ENCODE measurements at places on chromosomes 6 and 20.

GRCh38 chr6:149457316-149457884, 27.4 kb downstream of the ZC3H12D start:
- DNase-seq, result no peak

GRCh38 chr6:108841377-108841855, 6.8 kb upstream of the ARMC2 start:
- DNase-seq, result no peak

DNA sequence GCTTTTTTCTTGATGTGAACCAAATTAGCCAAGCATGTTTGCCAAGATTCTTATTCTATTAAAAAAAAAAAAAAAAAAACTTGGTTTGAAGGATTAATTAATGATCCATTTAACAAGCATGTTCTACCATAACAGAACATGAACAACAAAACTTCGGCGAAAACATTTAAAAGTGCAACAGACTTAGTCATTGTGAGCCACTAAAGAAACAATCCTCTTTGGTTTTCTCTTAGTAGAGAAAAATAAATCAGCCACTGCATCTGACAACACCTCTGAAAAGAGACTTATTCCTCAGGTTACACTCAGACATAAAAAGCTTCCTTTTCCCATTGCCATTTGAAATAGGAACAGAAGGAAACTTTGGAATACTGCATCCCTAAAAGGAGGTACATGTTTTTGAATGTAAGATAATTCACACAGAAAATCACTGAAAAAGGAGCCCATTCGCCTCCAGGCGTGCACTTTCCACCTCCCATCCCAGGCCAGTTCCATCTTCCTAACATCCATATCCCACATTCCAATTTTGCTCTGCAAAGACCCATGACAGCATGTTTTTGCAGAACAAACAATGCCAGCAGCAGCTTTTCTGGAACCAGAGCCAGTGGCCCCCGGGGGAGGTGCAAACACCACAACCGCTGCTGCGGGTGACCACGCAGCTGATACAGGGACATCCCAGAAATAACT, 79.5 kb downstream of the ZMYND8 start:
- DNase-seq, result peak; percentile 34

DNA sequence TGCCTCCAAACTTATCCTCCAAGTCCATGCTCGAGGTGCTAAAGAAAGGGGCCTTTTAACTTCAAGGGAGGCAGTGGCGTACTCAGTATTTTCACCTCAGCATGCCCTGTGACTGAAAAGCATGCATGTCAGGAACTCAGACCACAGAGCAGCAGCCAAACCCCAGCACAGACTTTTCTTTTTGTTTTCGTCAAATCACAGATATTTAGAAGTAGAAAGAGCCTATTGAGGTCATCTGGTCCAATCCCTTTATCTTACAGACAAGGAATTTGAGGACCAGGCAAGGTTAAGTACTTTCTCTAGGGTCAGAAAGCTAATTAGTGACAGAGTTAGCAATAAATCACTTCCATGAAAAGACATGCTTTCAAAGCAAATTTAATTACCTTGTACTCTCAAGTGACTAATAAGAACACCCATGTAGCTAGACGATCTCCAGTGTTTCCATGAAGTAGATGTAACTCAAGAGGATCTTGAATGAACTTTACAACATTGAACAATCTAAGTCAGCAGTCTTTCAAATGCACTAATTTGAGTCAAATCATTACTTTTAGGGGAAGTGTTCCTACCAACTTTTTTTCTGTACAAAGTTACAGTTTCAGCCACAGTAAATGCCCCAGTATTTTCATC, 35.9 kb downstream of the MOXD1 start:
- DNase-seq, result no peak

DNA sequence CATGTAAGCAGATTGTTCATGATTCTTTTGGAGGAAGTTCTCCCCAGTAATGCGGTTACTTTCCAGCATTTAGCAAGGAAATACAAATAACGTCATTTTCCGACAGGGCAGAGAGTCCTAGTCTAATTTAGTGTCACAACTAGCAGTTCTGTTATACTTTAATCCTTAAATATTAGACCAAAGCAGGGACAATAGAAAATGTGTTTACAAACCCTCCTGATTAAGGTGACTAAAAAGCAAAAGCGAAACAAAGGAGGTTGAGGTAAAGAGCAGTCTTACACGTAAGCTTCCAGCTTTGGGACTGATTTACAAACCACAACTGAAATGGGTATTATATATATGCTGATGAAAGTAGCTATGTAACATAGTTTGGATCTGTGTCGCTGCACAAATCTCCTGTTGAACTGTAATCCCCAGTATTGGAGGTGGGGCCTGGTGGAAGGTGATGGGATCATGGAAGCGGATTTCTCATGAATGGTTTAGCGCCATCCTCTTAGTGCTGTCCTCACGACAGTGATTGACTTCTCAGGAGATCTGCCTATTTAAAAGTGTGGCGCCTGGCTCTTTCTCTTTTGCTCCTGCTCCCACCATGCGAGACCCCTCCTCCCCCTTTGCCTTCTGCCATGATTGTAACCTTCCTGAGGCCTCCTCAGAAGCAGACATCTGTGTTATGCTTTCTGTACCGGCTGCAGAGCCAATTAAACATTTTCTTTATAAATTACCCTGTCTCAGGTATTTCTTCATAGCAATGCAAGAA, 81.9 kb downstream of the PLCB1 start:
- DNase-seq, result no peak

DNA sequence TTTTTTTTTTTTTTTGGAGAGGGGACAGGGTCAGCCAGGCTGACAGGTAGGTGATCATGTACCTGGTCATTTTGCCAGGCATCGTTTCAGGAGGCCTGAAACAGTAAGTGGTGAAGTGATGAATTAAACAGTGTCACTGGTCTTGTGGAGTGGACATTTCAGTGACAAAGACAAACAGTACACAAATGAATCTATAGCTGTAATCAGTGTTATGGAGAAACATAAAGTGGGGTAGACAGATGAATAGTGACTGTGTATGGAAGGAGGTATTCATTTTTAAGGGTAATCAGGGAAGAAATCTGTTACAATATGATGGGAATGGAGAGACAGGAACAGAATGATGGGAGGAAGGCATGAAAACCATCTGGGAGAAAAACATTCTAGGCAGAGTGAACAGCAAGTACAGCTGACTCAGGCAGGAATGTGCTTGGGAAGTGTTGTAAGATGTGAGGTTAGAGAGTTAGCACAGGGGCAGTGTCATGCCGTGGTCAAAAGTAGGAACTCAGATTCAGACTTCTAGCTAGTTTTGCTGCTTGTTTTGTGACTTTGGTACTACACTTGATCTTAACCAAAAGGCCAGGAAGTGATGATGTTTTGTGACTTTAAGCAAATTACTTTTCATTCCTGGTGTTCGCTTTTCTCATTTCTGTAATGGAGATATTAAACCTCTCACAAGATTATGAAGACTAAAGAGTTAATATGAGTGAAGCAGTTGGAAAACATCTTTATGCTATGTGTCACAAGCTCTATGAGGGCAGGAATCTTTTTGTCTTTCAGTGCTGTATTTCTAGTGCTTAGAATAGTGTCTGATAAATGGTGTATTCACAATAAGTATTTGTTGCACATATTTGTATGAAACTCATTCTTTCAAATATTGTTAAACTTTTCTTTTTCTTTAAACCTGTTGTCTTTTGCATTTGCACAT, 43.4 kb downstream of the QKI start:
- DNase-seq, result no peak

DNA sequence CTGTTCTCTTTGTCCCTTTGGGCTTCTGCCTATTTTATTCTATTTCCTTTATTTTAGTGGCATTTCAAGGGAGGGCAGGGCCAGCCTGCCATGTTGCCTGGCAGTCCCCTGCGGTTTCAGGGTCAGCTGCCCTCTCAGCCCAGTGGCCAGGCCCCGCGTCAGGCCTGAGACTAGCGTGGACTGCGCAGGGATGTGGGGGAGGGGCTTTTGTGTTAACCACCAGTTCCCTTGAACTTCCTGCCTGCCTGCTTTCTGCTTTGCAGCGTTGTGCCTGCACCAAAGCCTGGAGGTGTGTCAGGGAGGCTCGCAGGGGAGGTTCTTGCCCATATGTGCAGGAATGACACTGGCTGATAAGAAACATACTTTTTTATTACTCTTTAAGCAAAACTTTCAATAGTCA, 157.6 kb downstream of the SLC35B3 start:
- DNase-seq, result no peak

DNA sequence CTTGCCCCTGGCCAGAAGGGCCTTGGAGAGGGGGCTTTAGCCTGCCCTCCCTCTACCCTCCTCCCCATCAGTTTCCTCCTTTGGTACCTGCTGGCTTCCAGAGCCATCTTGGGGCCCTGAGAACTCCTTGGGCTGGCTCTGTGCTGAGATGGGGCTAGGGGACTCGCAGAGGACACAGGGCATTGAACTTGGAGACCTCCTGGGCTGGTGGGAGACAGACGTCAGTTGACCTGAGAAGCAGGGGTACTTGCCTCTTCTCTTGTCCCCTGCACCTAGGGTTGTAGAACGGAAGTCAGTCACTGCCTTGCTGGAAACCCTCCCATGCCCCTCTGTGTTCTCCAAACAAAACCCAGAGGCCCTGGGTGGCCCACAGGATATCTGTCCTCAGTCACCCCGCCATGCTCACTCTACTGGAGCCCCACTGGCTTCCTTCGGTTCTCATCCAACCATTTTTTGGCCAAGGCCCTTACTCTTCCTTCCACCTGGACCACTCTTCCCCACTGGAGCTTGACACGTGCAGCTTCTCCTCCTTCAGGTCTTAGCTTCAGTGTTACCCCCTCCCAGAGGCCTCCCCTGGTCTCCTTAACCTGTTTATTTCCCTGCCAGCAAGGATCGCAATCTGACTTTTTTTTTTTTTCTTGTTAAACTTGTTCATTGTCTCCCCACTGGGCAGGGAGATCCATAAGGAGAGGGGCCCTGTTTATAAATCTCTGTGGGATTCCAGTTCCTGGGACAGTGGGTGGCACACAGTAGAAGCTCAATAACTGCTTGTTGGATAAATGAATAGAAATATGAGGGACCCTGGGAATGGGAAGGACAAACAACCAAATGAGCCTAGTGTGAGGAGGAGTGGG, 971 bp downstream of the RBCK1 start:
- DNase-seq, result no peak

- DNase-seq, result no peak
Measured at GRCh38 chr6:114796576-114796975, 453.8 kb upstream of the HS3ST5 start.

GRCh38 chr20:34268145-34268544, 26.9 kb downstream of the ASIP start:
- no peak for DNase-seq

DNA sequence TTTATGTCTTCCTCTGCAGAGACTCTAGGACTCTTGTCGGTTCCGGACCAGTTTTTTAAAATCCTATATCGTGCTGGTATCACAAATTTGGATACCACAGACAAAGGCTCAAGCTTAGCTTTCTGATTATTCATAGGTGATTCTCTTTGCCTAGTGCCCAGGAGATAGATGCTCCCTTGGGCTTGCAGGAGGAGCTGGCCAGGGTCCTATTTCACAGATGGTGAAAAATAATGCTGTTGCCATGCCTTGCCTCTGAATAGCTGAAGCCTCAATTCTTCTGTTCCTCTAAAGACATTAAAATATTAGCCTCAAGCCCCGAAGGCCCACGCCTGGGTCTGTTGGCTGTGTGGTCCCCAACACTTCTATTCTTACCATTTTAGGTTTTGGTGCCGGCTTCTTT, 123.9 kb upstream of the BACH2 start:
- DNase-seq, result no peak

DNA sequence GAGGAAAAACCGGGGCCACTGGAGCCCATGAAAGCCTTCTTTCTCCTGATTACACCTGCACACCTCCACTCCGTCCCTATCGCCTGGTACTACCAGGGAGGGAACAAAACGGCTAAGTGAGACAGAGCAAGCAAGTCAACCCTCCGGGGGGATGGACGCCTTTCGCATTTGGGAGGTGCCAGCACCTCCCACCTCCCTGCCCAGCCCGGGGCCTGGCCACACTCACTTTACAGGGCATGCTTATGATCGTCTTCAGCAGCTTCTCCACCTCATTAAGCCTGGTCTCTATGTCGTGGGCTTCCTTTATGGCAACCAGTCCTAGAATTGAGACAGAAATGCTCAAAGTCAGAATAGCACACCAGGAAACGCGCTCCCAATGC, 13.7 kb downstream of the PXDC1 start:
- no peak for DNase-seq

- DNase-seq, result no peak
Measured at GRCh38 chr6:101926149-101926925, 532.8 kb downstream of the GRIK2 start.

GRCh38 chr20:59365611-59366285, 65.3 kb downstream of the EDN3 start:
- no peak for DNase-seq

- DNase-seq, result no peak
Measured at GRCh38 chr6:78489874-78490273, 377.5 kb upstream of the IRAK1BP1 start.

- DNase-seq, result peak; percentile 64
Measured at GRCh38 chr6:89940225-89941027, 46.2 kb downstream of the GJA10 start.

DNA sequence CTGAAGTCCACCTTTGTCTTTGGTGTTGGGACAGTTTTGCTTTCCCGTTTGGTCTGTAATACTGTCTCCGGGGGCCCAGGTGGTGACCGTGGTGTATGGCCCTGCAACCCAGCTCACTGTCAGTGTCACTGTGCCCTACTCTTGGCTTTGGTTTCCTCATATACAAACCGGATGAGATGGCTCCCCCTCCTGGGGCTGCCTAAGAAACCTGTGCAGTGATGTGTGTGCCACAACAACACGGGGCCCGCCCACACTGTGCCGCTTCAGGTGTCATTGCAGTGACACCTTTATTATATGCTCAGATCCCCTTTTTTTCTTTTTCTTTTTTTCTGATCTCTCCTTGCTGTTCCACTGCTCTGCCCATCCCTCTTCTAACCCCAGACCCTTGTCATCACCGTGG, 73.9 kb downstream of the RAMACL start:
- no peak for DNase-seq

DNA sequence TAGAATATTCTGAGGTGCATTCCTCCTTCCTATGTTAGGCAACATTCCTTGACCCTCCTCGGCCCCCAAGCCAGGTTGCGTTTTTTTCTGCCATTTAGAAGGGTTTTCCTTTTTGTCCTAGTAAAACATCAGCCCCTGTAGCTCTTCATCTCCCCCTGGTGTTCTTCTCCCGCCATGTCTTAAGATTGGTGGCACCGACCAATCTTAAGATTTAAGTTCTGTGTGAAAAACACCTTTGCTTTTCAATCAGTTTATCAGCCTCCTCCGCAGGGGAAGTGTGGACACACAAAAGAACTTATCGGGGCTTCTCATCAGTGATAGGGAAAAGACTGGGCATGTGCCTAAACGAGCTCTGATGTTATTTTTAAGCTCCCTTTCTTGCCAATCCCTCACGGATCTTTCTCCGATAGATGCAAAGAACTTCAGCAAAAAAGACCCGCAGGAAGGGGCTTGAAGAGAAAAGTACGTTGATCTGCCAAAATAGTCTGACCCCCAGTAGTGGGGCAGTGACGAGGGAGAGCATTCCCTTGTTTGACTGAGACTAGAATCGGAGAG, 719 bp upstream of the EDN1 start:
- DNase-seq, result no peak

GRCh38 chr6:168078175-168078942, 653 bp downstream of the FRMD1 start:
- DNase-seq, result peak; percentile 31

- DNase-seq, result no peak
Measured at GRCh38 chr6:79610306-79611009, 20.7 kb upstream of the SH3BGRL2 start.

GRCh38 chr6:20837189-20837588, 302.9 kb downstream of the CDKAL1 start:
- DNase-seq, result no peak

All from forelimb muscle (tissue), 1 donor.